ENCODE measurements at places on chromosomes 7 and 10.

GRCh38 chr7:138864667-138865066, 66.7 kb upstream of the ATP6V0A4 start:
- H3K27me3 ChIP-seq = peaks cover 32% of the 10 kb centered on the region
- H3K36me3 ChIP-seq = no peaks in the 10 kb centered on the region
- DNase-seq = no peak
- no peaks in the 10 kb centered on the region for H3K4me1 ChIP-seq
- no peak overlapping the region for H3K4me3 ChIP-seq

DNA sequence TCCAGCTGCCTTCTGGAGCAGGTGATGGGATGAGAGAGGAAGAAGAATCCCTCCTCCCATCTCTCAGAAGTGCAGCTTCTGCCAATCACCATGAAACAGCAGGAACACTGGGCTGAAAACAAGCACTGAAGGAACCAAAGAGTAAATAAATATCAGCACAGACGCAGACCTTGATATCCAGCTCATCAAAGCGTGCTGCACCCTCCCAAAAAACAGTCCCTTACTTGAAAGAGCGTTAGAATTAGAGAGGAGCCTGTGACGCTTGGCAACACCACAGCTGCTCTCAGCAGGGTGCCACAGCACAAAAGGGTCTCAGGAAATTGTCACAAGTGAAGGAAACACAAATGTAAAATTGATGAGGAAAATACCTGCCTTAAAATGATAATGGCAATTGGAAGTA, 39.5 kb downstream of the KLF6 start:
- H3K4me1 ChIP-seq = peaks cover 6% of the 10 kb centered on the region
- DNase-seq = no peak
- no peaks in the 10 kb centered on the region for H3K27me3 ChIP-seq

DNA sequence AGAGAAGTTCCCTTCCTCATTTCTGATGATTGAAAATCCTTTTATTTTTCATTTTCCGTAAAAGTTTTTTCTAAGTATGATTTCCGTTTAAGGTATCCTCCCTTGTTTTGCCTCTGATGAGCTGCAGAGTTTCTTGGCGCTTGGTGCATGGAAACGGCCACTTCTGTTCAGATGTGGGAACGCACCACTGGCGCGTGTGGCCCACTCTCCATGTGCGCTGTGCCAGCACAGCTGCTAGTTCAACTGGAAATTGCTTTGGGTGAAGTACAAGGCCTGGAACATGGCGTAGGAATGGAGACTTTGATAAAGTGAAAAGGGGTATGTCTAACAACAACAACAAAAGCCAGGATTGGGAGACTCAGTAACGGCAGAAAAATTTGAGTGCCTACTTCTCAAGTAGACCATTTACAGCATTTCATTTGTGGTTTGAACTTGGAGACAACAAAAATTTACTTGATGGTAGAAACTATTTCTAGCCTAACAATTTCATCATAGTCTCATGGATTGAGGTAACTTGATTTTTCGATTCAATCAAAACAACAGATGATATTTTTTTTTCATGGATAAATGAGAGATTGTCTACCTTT, 364.2 kb downstream of the SUGCT start:
- no peaks in the 10 kb centered on the region for H3K36me3 ChIP-seq
- DNase-seq = no peak
- H3K4me1 ChIP-seq = no peaks in the 10 kb centered on the region
- no peak overlapping the region for H3K27ac ChIP-seq
- no peak overlapping the region for H3K4me3 ChIP-seq

- no peak overlapping the region for H3K4me3 ChIP-seq
- no peak overlapping the region for H3K27ac ChIP-seq
- H3K27me3 ChIP-seq = no peaks in the 10 kb centered on the region
- no peaks in the 10 kb centered on the region for H3K36me3 ChIP-seq
- no peaks in the 10 kb centered on the region for H3K4me1 ChIP-seq
These were observed 128.8 kb upstream of the DNAJB12 start for GRCh38 chr10:72483471-72483870.

GRCh38 chr7:94284104-94284503, 110.6 kb upstream of the COL1A2 start:
- H3K36me3 ChIP-seq = no peaks in the 10 kb centered on the region
- H3K4me3 ChIP-seq = no peak overlapping the region
- DNase-seq = no peak
- H3K4me1 ChIP-seq = no peaks in the 10 kb centered on the region
- no peaks in the 10 kb centered on the region for H3K27me3 ChIP-seq

Measured in effector memory CD8-positive, alpha-beta T cell (primary cell).